CD4-positive, alpha-beta T cell treated with Interferon alpha-2 for 1 hour (primary cell): ENCODE measurements at places on chromosomes 5 and 9.

DNA sequence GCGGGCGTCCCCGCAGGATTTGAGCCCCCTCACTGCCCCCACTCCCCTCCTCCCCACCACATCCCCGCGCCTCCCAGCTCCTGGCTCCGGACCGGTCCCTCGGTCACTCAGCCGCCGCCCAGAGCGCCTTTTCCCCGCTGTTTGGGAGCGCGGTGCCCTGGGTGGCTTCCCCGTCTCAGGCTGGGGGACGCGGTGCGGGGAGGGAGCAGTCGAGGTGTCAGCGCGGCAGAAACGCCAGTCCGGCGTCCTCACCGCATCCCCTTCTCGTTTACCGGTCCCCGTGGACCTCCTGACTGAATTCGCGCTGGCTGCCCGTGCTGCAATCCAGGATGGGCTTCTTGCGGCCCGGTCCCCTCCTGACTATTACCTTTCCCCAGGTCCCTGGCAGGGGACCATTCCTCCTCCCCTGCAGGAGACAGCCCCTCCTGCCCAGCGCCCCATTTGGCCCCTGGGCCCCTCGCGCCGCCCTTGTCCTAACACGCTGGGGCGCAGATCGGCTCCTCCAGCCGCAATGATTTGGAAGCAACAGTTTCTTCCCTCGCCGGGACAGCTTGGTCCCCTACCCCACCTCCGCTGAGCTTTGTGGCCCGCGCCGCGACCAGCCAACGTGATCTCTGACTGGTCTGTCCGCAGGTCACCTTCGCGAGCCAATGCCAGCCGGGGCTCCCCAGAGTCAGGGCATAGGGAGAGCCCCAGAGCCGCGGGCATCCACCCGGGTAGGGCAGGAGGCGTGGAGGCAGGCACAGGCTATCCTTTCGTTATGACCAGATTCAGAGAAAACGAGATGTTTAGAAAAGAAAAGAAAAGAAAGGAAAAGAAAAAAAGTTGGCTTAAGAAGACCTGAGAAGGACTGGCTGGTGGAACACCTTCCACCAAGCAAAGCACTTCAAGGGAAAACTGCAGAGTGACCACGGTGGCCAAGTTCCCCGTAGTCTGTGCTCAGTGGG is 1.2 kb downstream of the ANKRD33B start:
- DNase-seq: no peak

DNA sequence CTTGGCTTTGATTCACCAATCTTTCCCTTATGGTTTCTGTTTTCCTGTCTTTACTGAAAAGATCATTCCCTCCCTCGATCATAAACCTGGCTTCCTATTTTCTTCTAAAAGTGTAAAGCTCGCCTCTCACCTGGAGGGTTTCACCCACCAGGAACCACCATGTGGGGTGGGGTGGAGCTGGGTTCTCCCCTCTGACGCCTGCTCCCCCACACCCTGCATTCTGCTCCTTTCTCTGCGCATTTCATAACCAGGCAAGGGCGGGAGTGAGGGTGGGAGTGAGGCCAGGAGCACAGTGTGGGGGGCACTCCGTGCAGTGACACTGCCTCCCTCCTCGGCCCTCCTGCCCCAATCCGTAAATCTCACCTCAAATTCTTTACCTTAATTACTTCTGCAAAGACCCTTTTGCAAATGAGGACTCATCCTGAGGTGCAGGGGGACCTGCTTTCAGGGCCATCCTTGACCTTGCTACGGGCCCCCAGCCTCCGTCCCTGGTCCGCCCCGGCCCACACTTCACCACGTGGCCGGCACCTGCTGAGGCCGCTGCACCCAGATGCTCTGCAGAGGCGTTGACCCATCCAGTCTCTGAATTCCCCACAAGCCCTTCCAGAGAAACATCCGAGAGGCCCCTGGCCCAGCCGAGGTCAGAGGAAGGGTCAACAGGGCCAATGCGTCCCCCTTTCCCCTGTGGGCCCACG is 59.3 kb downstream of the KCNT1 start:
- DNase-seq: no peak

- no peak for DNase-seq
Observed at GRCh38 chr5:22079566-22079965, 773.6 kb downstream of the CDH12 start.

GRCh38 chr9:29588361-29588760 is 2015.1 kb upstream of the C9orf72 start:
- no peak for DNase-seq

- peak; percentile 73 for DNase-seq
Observed at GRCh38 chr9:33158843-33159776, 8.0 kb downstream of the B4GALT1 start.

DNA sequence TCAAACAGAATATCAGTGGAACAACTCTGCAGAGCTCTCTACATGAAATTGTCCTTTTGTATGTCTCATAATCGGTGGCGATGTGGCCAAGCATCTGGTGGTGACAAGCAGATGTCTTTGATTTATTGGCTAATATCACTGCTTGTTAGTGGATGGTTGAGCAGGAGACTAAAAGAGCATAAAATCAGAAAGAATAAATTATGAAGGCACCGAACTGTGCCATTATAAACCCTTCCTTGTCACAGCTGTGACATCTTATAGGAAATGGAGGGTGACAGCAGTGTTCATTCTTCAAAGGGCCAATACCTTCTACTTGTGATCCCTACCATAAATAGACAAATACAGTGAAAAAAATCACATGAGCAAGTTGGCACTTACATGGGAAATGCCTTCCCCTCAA is 1404.3 kb downstream of the MAT2B start:
- DNase-seq: no peak

DNA sequence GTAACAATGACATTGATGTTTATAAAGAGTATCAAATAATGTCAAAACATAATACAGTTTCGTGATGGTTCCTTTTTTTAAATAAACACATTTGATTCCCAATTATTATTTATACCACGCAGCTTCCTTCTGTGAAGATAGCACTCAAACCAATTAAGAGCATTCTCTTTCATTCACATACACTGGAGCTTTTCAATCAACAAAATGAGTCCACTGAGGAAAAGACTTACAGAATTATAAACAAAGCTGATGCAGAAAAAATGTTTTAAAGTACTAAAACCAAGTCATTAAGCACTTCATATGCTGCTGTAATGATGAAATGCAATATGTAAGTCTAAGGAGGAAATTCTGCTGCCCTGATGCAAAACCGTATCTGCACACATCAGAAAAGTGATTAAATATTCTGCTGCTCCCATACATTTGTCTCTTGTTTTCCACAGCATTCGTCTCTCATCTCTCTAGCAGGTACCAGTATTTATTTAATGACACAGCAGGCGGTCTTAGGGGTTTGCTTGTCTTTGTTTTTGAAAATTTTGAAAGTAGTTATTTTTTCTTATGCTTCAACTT is 147.1 kb downstream of the CDH10 start:
- no peak for DNase-seq

DNA sequence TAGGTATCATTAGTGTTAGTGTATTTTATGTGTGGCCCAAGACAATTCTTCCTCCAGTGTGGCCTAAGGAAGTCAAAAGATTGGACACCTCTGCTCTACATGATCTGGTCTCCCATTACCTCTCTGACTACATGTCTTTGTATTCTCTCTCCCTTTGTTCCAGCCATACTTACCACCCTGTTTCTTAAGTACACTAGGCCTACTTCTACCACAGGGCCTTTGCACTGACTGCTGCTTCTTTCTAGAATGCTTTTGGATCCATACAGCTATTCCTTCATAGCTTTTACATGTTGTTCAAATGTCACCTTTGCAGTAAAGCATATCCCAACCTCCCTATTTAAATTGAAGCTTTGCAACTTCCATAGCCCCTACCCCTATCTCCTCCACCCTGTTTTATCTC is 5.4 kb downstream of the XRCC4 start:
- DNase-seq: no peak

GRCh38 chr5:181234455-181235306 is 9.0 kb downstream of the RACK1 start:
- DNase-seq: no peak

DNA sequence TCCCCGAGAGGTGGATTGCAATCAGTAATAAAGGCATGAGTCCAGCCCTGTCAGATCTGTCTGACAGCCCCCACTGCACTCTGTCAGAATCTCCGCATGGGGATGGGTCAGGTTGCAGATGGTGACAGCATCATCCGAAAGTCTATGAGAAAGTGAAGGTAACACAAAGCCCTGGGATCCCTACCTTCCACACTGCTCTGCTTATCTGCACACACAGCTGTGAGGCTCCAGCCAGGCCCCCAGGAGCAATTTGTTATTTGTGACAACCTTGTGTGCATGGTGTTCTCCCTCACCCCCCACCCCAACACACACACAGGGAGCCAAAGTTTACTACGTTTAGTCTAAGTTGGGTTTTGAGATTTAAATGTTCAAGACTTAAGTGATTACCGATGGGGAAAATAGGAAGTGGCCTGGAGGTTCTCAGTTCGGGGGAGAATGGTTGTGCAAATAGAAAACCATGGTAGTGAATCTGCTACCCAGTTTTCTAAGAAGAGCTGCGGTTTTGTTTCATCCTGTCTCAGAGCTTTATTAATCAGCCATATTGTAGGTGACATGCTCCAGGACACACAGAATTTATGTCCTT is 92.7 kb downstream of the SV2C start:
- DNase-seq: peak; percentile 27

- no peak for DNase-seq
Observed at GRCh38 chr9:18614116-18614515, 140.2 kb downstream of the ADAMTSL1 start.

- no peak for DNase-seq
Observed at GRCh38 chr9:134968011-134968822, 50.5 kb upstream of the FCN1 start.

GRCh38 chr5:52740007-52740406 is 47.7 kb upstream of the ITGA1 start:
- no peak for DNase-seq
